H4 (cell line): ENCODE measurements at places on chromosomes 5 and 9. TPM values are rescaled to one million over a fixed set of nuclear protein-coding genes. Genes with fewer than 3 reads are reported as not detected.
A peak's percentile ranks its signal among the peaks of the same experiment; 100 is the strongest.

The TMEM174 gene
- not detected in 2 replicates for total RNA-seq

The FEM1C gene
- 8.6 and 10.2 TPM in 2 replicates for total RNA-seq

The TMEM252 gene
- not detected in 2 replicates for total RNA-seq

The GDNF gene
- not detected in 2 replicates for total RNA-seq

The PRRX2 gene
- total RNA-seq = 16.5 and 18.9 TPM in 2 replicates

The SCGB3A1 gene
- not detected in 2 replicates for total RNA-seq

DNA sequence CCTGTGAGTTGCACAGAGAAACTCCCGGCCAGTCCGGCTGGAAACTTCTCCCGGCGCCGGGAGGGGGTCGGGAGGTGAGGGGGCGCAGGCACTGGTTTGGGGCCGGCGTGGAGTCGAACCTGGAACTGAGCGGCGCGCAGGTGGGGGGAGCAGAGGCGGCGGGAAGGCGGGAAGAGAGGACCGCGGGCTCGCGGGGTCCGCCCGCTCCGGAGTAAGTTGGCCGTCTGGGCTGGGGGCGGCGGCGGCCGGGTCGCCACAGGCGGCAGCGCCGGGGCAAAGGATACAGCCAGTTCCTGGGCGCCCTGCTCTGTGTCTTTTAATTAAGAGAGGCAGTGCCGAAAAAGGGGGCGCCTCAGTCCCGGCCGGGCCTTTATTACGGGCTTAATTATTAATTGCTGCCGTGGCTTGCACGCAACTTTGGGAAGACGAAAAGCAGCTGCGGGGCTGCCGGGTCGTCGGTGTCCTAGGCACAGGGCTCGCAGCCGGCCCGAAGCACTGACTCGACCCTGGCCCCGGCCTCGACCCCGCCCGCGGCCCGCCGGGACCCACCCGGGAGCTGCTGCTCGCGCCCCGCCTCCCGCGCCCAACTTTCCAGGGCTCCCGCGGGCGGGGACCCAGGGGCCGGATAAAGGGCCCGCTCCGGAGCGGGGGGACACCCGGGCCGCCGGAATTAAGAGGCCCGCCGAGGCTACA is 1.1 kb downstream of the NTNG2 start:
- no peak for DNase-seq

DNA sequence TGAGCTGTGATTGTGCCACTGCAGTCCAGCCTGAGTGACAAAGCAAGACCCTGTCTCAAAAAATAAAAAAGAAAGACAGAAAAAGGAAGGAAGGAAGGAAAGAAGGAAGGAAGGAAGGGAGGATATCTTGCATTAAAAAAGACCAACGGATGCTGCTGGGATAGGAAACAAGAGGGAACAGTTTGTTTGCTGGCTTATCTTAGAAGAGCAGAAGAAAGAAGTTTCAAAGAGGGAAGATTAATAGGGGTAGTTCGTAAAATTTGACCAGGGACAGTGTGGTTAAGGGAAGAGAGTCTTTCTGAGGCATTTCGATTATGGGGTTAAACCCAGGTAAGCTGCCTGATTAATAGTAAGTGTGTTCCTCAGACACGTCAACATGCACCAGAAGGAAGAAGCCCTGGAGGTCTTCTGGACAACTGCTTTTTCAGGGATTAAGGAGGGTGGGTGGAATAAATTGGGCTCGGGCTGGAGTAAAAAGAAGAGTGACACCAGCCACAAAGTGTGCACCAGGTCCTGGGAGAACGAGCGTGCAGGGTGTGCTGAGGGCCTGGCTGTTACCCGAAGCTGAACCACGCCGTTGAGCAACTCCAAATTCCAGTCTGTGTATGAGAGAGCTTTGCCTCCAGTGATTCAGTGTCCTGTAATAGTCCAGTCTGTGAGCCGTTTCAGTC is 24.8 kb downstream of the FYB1 start:
- peak; percentile 54 for DNase-seq

DNA sequence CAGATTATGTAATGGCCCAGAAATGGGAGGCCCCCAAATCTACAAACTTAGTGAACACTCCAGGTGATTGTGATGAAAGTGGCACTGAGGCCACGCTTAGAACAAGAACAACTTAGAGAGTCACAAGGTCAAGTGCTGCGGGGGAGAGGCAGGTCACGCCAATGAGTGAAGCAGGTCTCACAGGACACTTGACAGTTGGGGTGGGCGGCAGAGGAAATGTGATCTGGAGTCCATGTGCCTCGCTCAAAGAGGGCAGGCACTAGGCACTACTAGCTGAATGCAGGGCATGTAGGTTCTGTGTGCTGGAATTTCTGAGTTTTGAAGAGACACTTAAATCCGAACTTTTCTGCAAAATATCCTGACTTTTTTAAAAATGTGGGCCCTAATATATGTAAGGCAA is 193.2 kb upstream of the RORB start:
- DNase-seq = no peak

DNA sequence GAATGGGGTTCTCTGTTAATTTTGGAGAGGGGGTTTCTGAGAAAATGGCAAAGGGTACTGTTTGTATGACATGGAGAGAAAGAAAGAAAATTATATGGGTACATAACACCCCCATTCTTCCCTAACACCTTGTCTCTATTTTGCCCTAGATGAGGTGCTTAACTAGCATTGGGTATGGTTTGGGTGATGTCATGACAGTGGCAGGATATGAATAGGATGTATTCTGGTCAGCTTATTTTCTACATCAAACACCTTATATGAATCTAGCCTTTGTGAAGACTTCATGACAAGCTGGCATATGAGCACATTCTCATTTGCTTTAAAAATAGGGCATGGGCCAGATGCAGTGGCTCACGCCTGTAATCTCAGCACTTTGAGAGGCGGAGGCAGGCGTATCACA is 58.6 kb downstream of the LNPEP start:
- no peak for DNase-seq

DNA sequence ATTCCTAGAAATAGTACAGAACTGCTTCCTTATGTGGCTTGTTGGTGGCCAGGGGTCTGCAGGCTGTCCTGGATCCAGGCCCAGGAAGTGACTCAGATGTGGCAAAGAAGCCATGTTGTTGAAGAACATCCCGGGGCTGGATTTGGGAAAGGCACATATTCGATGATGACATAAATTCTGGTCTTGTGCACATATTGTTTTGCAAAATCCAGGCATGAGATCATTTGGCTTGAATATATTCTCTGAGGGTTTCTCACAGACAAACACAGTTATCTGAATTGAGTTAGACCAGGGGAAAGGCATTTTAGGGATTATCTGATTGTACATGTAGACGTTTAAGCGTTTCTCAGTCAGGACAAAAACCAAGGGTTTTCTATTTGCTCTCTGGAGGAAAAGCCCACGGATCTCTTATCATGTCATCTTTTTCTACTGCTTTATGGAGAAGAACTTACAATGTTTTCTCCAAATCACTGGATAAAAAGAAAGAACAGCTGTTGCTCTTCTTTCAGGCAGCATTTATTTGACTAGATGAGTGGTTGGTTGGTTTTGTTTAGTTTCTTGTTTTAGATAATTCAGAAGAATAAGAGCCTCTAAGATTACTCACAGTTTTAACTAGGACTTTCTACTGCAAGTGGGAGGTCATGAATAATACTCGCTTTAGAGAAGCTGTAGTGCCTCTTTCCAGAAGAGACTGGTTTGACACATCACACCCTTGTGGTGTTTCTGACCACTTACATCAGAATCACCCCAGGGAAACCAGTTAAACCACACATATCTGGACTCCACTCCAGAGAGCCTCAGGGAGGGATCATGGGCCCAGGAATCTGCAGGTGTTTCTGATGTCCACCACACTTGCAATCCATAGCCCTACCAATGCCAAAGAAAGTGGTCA is 29.5 kb upstream of the LHFPL2 start:
- peak; percentile 88 for DNase-seq

- DNase-seq = peak; percentile 57
Observed at GRCh38 chr9:121447321-121447834, 52.3 kb downstream of the GGTA1 start.

GRCh38 chr5:167968837-167969236 is 322.6 kb upstream of the WWC1 start:
- DNase-seq = no peak

GRCh38 chr9:94949370-94949769 is 222.9 kb downstream of the AOPEP start:
- no peak for DNase-seq

- no peak for DNase-seq
Observed at GRCh38 chr9:98225015-98225442, 30.4 kb downstream of the TBC1D2 start.

DNA sequence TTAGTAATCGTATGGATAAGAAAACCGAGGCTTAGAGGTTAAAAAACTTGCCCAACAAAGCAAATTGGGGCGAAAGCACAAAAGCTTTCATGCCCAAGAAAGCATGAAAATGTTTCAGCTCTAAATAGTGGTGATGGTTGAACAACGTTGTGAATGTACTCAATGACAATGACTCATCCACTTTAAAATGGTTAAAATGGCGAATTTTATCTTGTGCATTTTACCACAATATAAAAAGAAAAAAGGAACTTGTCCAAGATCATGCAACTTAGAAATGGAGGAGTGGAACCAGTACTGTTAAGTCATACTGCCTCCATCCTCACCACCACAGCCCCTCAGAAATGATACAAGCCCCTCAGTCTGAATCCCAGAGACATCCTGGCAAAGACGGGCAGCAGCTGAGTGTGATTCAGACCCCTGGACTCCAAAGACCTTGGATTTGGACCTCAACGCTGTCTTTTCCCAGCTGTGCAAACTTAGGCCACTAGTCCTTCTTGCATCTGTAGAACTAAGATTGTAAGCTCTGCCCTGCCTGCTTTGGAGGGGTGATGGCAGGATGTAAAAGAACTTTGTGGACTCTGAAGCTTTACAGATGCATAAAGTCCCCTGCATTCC is 158.4 kb downstream of the GABBR2 start:
- no peak for DNase-seq

DNA sequence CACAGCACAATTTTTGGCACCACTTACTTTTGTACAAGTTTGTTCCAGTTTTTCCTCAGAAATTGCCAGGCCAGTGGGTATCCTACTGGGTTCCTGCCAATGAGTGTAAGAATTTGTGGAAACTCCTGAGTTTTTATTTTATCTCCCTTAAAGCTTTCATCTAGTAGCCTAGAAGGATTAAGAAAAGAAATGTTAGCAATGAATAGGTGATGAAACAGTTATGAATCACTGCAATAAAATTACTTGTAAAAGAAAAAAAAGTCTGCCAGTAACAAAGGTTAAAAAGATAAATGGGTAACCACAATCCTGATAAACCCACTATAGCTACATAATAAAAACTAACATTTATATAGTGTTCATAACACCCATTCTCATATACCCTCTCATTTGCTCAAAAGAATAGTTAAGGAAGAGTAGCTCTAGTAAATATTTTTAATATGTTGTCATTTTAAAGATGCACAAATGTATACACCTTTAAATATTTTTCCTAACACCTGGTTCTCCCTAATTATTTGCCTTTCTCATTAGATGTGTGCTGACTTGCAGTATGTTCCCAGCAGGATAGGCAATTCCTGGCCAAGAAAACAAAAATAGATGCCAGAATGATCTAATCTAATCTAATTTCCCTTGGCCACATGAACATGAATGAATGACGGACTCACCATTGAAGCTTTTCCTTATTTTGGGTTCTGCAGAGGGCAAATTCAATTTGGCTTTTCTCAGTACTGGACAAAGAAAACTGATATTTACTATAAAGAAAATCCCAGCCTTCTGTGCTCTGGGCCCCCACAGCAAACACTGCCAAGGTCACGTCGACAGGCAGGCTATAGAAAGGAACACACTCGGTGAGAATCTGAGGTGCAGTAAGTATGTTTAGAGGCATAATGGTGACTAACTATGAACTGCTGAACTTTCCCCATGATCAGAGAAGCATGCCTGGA is 26.4 kb downstream of the ERAP1 start:
- DNase-seq = peak; percentile 55

DNA sequence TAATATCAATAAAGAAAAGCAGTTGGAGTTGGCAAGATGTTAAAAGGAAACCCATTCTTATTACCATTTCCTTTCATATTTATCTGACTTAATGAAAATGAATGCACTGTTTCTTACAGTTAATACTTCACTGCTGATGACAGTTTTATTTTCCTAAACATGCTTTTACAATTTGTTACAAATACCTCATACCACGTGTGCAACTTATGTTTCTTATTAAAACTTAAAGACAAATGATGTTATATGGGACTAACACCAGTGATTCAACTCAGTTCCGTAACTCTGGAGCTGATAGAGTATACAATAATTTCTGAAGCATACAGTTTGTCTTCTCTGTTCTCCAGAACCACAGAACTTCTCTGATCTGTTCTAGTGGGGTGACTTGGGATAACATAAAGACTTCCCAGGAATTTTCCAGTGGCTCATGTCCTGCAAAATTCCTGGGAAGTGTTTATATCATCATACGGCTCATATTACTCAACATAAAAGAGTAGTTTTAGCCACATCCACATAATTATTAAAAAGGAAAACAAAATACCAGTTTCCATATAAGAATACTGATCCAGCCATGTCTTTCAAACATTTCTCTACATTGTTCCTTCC is 1259.0 kb upstream of the C9orf72 start:
- no peak for DNase-seq

- no peak for DNase-seq
Observed at GRCh38 chr9:88997646-88998045, 6.4 kb downstream of the S1PR3 start.

- DNase-seq = no peak
Observed at GRCh38 chr9:123216251-123216797, 52.1 kb downstream of the STRBP start.

- no peak for DNase-seq
Observed at GRCh38 chr5:137845472-137845871, 22.2 kb upstream of the MYOT start.

GRCh38 chr5:2864515-2865105 is 113.1 kb upstream of the IRX2 start:
- no peak for DNase-seq

DNA sequence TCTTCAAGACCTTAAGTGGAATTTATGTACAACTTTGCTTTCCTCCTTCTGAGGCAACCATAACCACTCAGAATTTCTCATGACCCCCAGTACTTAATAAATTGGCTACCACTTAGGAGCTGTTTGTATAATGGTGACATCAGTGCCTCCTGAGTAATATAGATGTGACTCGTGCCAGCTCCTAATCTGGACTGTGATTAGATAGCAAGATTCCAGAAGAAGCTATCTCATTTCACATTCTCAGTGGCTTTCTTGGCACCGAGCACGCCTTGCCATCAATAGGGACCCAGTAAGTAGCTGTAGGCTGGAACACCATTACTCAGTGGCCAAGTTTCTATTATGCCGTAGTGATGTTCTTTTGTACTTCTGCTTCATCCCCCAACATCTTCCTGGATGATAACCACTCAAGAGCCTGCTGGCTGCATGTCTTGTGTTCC is 228.8 kb downstream of the CD180 start:
- no peak for DNase-seq
